ENCODE measurements at places on chromosomes 3 and 15.
A peak's percentile ranks its signal among the peaks of the same experiment; 100 is the strongest.

- no peak for DNase-seq
Observed at GRCh38 chr15:36294359-36294758, 285.1 kb upstream of the CDIN1 start.

GRCh38 chr15:74156678-74157411 is 16.7 kb upstream of the ISLR start:
- no peak for DNase-seq

- no peak for DNase-seq
Observed at GRCh38 chr3:49721896-49722781, 1.6 kb downstream of the GMPPB start.

DNA sequence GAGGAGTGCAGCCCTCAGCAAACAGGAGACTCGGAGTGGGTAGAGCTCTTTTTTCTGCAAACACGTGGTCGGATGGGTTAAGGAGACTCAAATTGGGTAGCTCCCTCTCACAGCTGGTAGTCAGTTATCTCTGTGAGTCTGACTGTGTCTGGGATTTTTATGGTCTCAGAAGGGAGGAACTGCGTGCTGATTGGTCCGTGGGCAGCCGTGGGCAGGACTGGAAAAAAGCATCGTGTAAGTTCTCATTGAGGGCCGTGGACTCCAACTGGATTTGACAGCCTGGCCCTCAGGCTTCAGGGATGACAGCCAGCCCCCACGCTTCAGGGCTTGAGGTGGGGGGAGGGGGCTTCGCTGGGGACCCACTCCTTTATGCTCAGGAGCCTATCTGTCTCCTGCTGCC is 463.9 kb downstream of the EPHA3 start:
- DNase-seq: no peak

GRCh38 chr3:25582242-25582641 is 82.5 kb downstream of the TOP2B start:
- DNase-seq: peak; percentile 82

Data from H54 (cell line).